ENCODE measurements at places on chromosomes 3 and 15.

DNA sequence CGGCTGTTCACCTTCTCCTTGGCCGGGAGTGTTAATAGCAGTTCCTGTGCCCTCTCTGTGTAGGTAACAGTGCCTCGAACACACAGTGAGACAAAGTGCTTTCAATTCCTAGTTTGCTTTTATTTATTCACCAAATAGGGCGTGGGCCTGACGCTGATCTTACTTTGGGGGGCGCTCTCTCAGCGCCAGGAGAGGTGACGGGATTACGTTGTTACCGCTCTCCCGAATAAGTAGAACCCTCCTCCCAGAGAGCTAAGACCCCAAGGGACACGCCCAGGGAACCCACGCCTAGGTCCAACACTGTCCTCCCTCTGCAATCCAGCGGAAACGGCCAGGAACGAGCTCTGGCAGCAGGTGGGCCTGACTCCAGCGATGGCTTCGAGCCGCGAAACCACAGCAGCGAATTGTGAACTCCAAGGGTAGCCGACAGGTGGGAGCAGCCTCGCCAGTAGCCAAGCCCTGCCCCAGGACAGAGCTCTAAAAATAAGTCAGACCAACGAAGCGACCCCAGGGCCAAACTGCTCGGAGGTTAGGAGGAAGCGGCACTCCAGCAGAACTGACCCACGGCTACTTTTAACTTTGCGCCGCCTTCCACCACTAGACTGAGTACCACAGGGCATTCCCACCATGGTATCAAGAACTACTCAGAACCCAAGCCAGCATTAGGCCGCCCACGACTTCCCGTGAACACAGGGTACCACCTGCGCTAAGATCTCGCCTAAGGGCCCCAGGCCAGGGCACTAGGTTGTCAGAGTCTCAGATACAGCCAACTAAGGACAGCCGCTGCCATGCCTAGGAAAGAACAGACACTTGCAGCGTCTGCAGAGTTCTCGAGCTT lies 1.6 kb upstream of the SIN3A start:
- peak; percentile 16 for DNase-seq

DNA sequence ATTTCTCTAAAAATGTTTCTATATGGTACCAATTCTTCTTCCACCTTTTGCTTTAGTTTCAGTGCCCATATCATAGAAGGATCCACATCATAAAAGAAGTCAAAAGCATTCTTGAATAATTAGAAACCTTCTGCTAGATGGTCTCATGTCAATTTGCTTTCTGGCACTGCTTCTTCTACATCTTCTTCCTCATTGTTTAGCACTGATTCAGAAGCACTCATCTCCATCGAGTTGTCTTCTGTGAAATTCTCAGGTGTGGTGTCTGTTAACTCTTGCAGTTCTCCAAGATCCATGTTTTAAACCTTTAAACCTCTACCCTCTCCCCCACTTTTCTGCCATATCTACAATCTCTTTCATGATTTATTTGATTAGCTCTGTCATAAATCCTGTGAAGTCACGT lies 154.8 kb downstream of the WDR76 start:
- DNase-seq: no peak

- no peak for DNase-seq
These were observed 727.1 kb upstream of the NAALADL2 start for GRCh38 chr3:174132006-174132405.

GRCh38 chr3:37050282-37050681 lies 57.0 kb downstream of the MLH1 start:
- DNase-seq: no peak

DNA sequence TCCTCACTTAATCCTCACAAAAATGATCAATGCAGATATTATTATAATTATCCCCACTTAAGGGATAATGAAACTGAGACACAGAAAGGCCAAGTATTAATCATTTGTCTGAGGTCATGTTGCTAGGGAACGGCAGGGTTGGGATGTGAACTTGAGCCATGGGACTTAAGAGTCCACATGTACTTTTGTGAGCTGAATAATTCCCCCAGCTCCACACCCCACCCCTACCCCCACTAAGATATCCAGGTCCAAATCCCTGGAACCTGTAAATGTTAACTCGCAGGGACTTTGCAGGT lies 290.5 kb upstream of the GADL1 start:
- no peak for DNase-seq

- DNase-seq: no peak
These were observed 37.8 kb downstream of the MITF start for GRCh38 chr3:69776920-69777581.

DNA sequence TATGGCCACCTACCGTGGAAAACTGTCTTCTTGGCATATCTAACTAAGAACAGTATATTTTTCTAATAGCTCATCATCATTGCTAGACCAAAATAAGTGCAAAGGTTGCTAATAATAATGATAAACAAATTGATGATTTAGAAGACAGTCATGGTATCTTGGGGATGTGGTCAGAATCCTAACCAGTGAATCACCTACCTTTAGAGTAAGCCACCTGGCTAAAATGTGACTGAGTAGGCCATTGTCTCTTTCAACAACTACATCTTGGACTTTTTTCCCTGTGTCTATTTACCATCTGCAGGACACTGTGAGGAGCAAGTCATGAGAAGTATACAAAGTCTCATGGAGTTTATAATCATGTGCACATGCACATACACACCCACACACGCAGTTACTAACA lies 273.5 kb upstream of the SEMA6D start:
- DNase-seq: no peak

DNA sequence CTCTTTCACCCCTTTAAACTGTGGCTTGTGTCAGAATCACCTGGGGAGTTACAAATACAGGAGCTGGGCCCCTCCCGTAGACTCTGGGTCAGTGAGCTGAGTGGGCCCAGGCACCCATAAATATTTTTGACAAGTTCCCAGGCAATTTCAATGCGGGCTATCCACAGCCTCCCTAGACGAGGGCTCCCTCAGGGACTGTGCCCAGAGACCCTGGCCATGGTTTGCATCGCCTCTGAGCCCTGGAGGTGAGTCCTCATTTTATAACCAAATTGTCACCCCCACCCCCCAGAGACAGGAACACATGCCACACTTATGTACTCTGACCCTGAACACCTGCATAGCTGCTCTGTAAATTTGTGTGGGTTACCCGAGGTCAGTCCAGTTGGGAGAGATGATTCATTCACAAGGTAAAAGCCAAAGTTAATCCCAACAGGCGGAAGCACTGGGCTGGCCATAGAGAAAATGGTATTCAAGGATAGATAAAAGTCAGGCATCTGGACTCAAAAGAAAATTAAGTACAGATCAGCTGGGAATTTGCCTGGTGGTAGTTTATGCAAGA lies 146.5 kb upstream of the SLC6A11 start:
- no peak for DNase-seq

DNA sequence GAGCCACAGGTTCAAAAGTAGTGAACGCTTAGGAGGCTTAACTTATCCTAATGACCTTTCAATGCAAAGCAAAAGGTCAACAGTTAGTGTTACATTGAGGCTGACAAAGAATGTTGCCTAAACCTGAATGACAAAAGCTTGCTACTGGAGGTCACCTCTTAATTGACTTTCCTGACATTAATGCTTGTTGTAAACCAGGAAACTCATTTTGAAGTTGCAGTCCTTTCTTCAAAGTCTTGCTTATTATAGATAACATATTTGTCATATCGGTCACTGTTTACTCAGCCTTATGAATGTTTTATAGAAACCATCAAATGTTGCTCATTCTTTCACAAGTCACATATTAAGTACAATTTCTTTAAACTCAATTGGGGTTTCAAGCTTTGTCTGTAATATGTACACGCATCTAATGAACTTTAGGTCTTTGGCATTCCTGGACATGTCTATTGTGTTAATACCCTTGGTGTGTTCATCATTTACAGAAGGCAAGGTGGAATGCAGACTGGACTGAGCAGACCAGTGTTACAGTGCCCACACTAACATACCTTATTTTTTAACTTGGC lies 488.2 kb upstream of the NECTIN3 start:
- no peak for DNase-seq

DNA sequence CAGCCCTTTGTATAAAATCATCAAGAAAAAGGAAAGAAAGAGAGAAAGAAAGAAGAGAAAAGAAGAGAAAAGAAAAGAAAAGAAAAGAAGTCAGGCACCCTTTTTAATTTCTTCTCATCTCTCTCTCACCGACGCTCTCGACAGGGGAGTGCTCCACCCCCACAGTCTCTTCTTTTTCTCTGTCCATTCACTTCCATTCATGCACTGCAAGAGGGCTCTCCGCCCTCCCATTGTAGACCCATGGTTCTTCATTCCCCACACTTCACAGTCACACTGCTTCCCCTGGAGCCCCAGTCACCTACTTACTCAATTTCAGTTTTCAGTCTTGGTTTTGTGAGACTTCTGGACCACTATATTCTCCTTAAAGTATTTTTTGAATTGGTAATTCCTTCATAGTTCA lies 254.7 kb downstream of the SOX2 start:
- no peak for DNase-seq

Measured in foreskin melanocyte (primary cell).